Osteocyte (in vitro differentiated cells): ENCODE measurements at places on chromosomes 11 and 22. TPM values are rescaled to one million over a fixed set of nuclear protein-coding genes. Genes with fewer than 3 reads are reported as not detected.

The KIRREL3 gene
- 1.2 and 1.9 TPM in 2 replicates for total RNA-seq

GRCh38 chr11:24820541-24820940, 323.7 kb downstream of the LUZP2 start:
- no peak for DNase-seq
- H3K27me3 ChIP-seq: no peaks in the 10 kb centered on the region
- no peaks in the 10 kb centered on the region for H3K36me3 ChIP-seq
- H3K4me3 ChIP-seq: no peak overlapping the region

The SMTNL1 gene
- not detected in 2 replicates for total RNA-seq

The GAL3ST3 gene
- 0.71 and 0.94 TPM in 2 replicates for total RNA-seq

The ARFIP2 gene
- 58.0 and 64.6 TPM in 2 replicates for total RNA-seq

The GVQW3 gene
- 3.8 and 4.2 TPM in 2 replicates for total RNA-seq

DNA sequence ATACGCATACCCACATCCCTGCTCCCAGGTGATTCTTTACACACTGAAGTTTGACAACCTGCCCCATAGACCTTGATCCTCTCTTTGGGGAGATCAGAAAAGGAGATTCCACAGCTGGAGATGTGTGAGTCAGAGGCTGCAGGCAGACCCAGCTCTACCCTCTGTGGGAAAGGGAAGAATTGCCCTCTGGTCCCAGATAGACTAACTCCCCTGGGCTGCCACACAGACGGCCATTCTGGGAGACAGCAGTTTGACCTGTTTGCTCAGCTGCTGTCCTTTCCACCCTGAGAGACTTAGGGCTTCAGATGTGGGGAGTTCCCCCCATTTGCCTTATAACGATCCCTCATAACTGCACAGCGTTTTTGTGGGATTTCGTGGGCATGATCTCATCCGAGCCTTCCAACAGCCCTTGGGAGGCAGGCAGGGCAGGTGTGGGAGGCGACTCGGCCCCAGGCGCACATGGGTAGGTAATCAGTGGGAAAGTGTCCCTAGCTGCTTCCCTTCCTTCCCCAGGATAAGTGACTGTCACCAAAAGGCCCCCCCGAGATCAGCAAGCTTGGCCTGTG, 14.1 kb downstream of the FAM83F start:
- H3K4me1 ChIP-seq: peaks cover 9% of the 10 kb centered on the region
- H3K36me3 ChIP-seq: no peaks in the 10 kb centered on the region
- no peak overlapping the region for H3K4me3 ChIP-seq
- no peak overlapping the region for H3K27ac ChIP-seq
- peaks cover 54% of the 10 kb centered on the region for H3K27me3 ChIP-seq

DNA sequence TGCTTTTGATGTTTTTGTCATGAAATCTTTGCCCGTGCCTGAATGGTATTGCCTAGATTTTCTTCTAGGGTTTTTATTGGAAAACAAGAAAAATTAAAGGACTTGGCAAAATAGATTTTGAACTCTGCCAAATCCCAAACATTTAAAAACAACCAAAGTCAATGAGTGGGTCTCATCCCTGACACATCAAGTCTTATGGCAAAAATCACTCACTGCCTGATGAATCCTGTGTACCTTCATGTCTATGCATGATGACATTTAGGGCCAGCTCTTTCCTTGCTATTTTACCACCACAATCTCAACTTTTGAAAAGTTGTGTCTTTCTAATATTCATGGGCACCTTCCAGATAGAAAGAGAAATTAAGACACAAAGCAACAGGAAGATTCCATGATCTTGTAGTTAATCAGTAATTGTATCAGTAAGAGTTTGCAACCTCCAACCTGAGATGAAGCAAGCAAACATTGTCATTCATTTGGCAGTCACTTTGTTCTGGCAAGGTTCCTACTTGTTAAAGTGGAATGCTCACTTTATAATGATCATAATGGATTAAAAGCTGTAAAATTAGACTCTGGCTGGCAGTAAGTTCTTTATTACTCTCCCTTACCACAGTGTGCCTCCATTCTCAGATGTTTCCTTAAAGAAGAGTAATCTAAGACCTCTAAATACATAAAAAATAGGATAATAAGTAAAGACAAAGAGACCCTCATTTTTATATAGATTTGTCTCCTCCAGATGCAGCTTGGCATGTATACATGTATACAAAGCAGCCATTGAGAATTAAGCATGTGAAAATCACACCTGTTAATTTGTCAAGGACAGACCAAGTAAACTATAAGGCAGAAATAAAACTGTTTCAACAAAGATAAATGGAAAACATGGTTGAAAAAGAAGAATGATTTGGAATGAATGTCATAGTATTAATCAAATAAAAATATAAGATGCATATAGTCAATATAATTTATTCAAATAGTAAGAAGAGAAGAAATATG, 51.6 kb downstream of the ETS1 start:
- H3K36me3 ChIP-seq: no peaks in the 10 kb centered on the region
- DNase-seq: no peak
- peaks cover 3% of the 10 kb centered on the region for H3K4me1 ChIP-seq
- H3K27me3 ChIP-seq: no peaks in the 10 kb centered on the region

GRCh38 chr11:1222491-1223345, at the start of gene MUC5B:
MUC5B (plus strand) TSS chr11:1223066; CDS start chr11:1223124, 58 bp downstream.
- peak; percentile 81 for DNase-seq
- no peaks in the 10 kb centered on the region for H3K27me3 ChIP-seq
- H3K36me3 ChIP-seq: no peaks in the 10 kb centered on the region
- no peaks in the 10 kb centered on the region for H3K4me1 ChIP-seq

DNA sequence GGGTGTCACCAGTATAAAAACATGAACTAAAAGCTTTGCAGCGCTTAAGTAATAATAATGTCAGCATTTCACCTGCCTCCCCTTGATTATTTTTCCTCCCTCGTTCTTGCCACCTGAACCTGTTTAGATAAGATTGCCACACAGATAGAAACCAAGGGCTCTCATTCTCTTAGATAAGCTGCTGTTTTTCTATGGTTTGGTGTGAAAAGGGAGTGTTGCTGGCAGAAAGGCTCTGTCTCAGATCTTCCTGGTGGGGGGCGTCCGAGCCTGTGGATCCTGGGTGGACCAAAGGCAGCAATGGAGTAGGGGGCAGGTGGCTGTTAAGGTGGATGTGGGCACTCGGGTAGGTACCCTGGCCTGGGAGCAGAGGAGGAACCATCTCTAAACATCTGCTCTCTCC, 147.5 kb downstream of the ST3GAL4 start:
- H3K4me1 ChIP-seq: no peaks in the 10 kb centered on the region
- H3K27ac ChIP-seq: no peak overlapping the region
- no peak overlapping the region for H3K4me3 ChIP-seq
- DNase-seq: no peak
- H3K27me3 ChIP-seq: peaks cover 8% of the 10 kb centered on the region

The TRIM49 gene
- total RNA-seq: not detected in 2 replicates

The CADM1 gene
- 19.6 and 24.2 TPM in 2 replicates for total RNA-seq

GRCh38 chr22:37166675-37167066, 17.0 kb upstream of the IL2RB start:
- no peak overlapping the region for H3K27ac ChIP-seq
- H3K4me1 ChIP-seq: peaks cover 2% of the 10 kb centered on the region
- H3K4me3 ChIP-seq: no peak overlapping the region

GRCh38 chr11:71447791-71448256, 369 bp downstream of the DHCR7 start:
- DNase-seq: no peak
- H3K4me1 ChIP-seq: peaks cover 27% of the 10 kb centered on the region
- peak overlapping the region; percentile 79 for H3K27ac ChIP-seq
- no peaks in the 10 kb centered on the region for H3K27me3 ChIP-seq

DNA sequence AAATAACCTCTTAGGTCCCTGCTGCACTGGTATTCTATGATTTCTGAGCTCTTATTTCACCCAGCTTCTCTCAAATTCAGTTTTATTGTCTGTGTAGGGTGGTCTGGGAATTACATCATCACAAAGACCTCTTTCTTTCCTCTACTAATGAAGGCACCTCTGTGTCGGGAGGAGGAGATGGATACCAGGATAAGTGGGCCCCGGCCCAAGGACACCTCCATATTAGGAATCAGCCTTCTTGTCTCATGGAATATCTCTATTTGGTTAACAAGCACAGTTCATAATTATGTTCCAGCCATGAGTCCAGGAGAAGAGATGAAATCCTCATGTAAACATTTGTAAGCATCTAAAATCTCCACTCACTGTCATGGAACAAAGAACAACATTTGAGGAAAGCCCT, 9.4 kb downstream of the PARVA start:
- no peak overlapping the region for H3K4me3 ChIP-seq
- peaks cover 53% of the 10 kb centered on the region for H3K4me1 ChIP-seq
- peaks cover 5% of the 10 kb centered on the region for H3K36me3 ChIP-seq

DNA sequence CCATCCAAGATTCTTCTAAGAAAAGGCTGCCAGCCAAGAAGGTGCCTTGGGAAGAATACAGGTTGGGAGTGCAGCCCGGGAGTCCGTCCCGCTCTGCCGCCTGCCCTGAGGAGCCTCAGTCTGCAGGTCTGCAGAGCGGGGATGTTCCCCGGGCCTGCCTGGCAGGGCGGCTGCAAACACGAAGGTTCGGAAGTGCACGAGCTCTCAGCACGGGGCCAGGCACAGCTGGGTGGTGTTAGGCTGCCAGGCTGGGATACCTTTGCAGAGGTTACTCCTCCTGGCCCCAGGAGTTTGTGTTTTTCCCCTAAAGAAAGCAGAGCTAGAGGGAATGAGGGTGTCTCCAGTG, 9.4 kb upstream of the PRR5 start:
- peaks cover 2% of the 10 kb centered on the region for H3K27me3 ChIP-seq
- H3K27ac ChIP-seq: no peak overlapping the region
- H3K4me3 ChIP-seq: no peak overlapping the region
- H3K36me3 ChIP-seq: no peaks in the 10 kb centered on the region
- H3K4me1 ChIP-seq: no peaks in the 10 kb centered on the region

DNA sequence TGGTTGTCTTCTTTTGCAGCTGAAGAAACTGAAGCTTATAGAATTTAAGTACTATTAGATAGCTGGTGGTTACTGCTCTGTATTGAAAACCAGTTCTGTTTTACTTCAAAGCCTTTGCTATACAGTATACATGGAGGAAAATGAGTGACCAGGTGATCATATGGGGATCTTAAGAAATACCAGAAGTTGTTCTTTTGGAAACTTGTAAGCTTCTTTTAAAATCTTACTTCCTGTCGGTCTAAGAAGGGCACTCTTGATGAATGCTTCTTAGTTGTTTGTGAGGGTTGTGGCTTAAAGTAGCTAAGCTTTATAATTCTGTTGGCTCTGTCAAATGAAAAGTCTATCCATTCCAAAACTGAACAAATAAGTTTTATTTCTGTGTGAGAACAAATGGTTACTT, 55.2 kb downstream of the PDE3B start:
- no peak overlapping the region for H3K27ac ChIP-seq
- no peak for DNase-seq
- H3K4me1 ChIP-seq: no peaks in the 10 kb centered on the region
- peaks cover 8% of the 10 kb centered on the region for H3K27me3 ChIP-seq
- H3K4me3 ChIP-seq: no peak overlapping the region

- peaks cover 8% of the 10 kb centered on the region for H3K27me3 ChIP-seq
- H3K4me1 ChIP-seq: no peaks in the 10 kb centered on the region
- no peak overlapping the region for H3K27ac ChIP-seq
- no peak for DNase-seq
- no peak overlapping the region for H3K4me3 ChIP-seq
Measured at GRCh38 chr22:37442135-37442534, 14.9 kb upstream of the ELFN2 start.

DNA sequence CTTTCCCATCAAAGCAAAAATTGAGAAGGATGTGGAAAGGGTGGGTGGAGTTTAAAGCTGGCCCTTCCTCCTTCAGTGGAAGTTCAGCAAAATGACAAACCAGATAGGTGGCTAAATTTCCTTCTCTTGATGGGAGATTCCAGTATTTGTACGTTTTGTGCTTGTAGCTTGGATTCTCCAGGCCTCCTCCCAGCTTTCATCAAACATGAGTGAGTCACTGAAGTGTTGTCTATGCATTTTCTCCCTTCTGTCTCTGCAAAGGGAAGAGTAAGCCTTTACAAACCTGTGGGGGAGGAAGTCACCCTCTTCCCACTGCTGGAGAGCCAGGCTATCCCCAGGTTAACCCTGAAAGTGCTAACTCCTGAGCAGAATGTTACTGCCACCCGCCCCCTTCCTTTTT, 6.4 kb downstream of the MARK2 start:
- no peak for DNase-seq
- peaks cover 9% of the 10 kb centered on the region for H3K36me3 ChIP-seq
- peaks cover 28% of the 10 kb centered on the region for H3K4me1 ChIP-seq

The MMP13 gene
- total RNA-seq: 0.21 and 0.39 TPM in 2 replicates

DNA sequence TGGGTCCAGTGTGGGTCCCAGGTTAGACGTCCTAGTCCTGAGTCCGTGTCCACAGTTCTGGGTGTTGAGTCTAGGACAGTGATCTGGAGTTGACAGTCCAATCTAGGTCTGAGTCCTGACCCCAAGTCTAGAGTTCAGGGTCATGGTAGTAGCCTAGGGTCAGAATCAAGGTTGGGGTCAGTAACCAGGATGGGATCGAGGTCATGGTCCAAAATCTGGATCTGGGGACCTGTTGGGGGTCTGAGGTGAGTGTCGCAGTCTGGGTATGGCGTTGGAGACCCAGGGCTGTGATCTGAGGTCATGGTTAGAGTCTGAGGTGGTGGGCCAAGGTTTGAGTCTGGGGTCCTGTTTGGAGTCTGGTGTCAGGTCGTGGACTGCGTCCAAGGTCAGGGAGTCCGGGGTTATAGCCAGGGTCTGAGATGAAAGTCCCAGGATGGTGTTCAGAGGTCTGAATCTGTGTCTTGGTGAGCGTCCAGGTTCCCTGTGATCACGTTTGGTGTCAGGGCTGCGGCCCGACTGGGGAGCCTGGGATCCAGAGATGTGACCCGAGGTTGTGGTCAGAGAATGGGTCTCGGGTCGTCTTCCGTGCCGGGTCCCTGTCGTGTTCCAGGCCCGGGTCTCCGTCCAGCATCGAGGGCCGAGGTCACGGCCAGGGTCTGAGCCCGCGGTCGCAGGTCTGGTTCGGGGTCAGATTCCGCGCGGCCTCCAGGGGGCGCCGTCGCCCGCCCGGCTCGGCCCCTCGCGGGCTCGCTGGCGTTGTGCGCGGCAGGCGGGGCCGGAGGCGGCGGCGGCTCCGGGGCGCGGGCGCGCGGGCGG, 432 bp upstream of the GRK2 start:
- peak; percentile 92 for DNase-seq
- H3K4me1 ChIP-seq: peaks cover 52% of the 10 kb centered on the region
- H3K36me3 ChIP-seq: no peaks in the 10 kb centered on the region
- no peaks in the 10 kb centered on the region for H3K27me3 ChIP-seq

- no peaks in the 10 kb centered on the region for H3K27me3 ChIP-seq
- DNase-seq: no peak
- H3K4me1 ChIP-seq: no peaks in the 10 kb centered on the region
- H3K36me3 ChIP-seq: no peaks in the 10 kb centered on the region
- no peak overlapping the region for H3K27ac ChIP-seq
Measured at GRCh38 chr11:104328512-104328907, 164.6 kb upstream of the PDGFD start.

DNA sequence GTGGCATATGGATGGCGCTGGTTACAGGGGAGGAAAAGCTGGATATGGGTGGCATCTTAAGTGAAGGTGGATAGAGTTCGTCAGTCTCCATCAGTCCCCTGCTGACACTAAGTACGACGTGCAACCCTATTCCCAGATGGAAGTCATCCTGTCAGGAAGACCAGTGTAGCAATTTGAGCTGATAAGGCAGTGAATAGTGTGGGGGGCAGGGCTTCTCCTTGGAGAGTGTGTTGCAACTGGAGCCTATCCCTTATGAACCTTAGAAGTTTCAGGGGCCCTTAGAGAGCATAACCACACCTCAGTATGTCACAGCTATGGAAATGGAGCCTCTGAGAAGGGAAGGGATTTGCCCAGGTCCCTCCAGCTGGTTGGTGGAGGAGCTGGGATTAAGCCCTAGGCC, 36.1 kb upstream of the ANKK1 start:
- H3K4me1 ChIP-seq: no peaks in the 10 kb centered on the region
- DNase-seq: no peak
- no peak overlapping the region for H3K27ac ChIP-seq
- H3K36me3 ChIP-seq: peaks cover 36% of the 10 kb centered on the region
- H3K27me3 ChIP-seq: no peaks in the 10 kb centered on the region
- H3K4me3 ChIP-seq: no peak overlapping the region
